ENCODE measurements at places on chromosomes 12 and 14.

- no peak for DNase-seq
Measured at GRCh38 chr14:71209888-71210287, 302.6 kb downstream of the PCNX1 start.

DNA sequence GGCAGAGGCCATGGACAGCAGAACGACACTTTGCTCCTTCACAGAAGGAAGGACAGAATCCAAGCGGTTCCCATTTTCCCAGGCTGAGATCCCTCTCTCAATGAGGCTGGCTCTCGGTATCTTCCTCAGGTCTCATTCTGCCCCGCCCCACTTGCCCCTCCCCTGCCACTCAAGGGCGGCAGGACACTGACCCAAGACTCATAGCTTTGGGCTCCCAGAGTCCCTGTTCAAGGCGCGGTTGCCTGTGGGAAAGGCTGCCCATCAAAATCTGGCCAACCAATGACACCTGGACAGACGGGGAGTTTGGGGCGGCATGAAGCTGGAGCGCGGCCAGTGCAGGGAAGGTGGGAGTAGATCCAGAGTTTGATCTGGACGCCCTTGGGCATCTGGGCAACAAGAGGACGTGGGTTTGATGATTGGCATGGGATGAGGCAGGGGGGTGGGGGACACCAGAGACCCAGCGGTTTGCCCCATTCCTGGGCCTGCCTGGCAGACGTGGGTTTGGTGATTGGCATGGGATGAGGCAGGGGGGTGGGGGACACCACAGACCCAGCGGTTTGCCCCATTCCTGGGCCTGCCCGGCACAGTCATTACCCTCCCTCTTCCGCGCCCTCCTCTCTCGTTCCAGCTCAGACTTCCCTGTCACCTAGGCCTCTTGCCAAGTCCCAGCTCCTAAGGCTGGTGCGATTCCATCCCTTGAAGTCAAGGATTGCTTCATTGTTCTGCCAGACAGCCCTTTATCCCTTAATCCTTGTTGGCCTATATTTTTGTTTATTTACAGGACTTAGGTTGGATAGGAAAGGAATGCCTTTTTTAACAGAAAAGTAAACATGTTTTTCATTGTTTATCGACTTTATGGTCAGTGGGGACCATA, 92.1 kb downstream of the NINJ2 start:
- no peak for DNase-seq

DNA sequence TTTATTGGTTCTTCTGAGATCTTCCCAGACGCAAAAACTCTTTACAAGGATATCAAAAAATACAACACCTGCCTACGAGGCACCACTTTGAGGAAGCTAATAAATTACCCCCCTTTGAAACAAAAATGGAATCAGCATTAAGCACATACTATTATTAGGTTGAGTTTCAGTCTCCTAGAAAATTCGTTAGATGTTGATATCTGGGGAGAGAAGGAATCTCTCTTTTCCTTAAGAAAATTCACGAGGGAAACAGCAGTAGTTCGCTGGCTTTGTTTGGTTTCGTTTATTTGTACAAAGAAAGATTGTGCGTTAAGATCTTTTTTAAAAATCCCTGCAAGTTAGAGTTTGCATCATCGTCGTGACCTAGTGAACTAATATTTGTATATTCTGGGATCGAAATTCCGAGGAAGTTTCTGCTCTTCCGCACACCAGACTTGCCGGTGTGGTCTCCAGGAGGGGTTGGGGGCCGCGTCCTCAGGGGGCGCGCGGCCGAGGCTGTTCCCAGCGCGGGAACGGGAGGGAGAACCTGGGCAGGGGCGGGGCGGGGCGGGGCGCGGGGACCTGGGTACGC, 12.1 kb downstream of the NKX2-1 start:
- DNase-seq = no peak

GRCh38 chr14:34043627-34044372, 92.9 kb upstream of the EGLN3 start:
- no peak for DNase-seq

- no peak for DNase-seq
Measured at GRCh38 chr14:68283378-68284123, 464.0 kb downstream of the RAD51B start.

GRCh38 chr12:82593901-82594396, 92.8 kb upstream of the TMTC2 start:
- DNase-seq = no peak

GRCh38 chr12:118103201-118103600, 610 bp downstream of the VSIG10 start:
- no peak for DNase-seq

GRCh38 chr14:25756876-25757275, 706.9 kb upstream of the STXBP6 start:
- DNase-seq = no peak
